ENCODE measurements at places on chromosomes 11 and 22.
A peak's percentile ranks its signal among the peaks of the same experiment; 100 is the strongest.

DNA sequence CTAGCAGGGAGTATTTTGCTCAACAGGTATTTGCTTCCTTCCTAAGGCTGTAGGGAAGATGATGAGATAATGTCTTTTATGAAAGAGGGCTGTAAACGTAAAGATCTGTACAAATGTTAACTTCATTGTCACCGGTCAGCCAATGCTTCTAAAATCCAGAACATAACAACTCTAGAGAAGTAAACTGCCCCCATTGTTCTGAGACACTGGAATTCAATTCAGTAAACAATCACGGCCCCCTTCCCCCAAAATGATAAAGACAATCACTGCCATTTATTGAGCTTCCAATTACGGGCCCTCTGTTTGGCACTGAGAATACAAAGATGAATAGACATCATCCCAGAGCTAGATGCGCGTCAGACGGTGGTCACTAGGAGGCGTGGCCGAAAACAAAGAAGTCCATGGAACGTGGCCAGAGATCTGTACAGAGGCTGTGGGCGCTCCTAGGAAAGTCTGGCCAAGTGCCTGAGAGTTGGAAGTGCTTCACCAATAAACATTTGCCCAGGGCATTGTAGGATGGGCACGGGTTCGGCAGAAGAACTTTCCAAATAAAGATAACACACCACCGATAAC, 576 bp downstream of the TMEM258 start:
- DNase-seq: peak; percentile 82

- DNase-seq: peak; percentile 88
Measured at GRCh38 chr11:66371627-66372415, at the start of gene SLC29A2. Gene SLC29A2 (minus strand): TSS chr11:66371760. CDS start chr11:66371591, 169 bp downstream.

DNA sequence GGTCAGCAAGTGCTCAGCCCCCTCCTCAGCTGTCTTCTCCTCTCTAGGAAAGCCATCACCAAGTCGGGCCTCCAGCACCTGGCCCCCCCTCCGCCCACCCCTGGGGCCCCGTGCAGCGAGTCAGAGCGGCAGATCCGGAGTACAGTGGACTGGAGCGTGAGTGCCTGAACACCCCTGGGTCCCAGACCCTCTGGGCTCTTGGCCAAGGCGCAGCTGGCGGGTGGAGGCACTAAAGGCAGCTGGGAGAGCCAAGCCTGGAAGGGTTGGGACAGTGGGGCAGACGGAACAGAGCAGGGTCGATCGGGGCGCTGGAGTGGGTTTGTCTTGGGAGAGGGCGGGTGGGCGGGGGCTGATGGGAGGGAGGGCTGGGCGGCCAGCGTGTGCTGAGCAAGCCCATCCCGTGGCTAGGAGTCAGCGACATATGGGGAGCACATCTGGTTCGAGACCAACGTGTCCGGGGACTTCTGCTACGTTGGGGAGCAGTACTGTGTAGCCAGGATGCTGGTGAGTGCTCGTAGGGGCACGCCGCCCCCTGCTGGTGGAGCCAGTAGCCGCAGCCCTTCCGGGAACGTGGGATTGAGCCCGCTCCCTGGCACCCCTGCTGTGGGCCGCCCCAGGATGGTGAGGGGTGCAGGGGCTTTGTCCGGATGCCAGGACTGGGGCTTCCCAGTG, 14.1 kb upstream of the MDK start:
- no peak for DNase-seq

GRCh38 chr11:17816232-17816931, 81.8 kb downstream of the KCNC1 start:
- peak; percentile 5 for DNase-seq

GRCh38 chr11:79421820-79422219, 19.0 kb downstream of the TENM4 start:
- no peak for DNase-seq

DNA sequence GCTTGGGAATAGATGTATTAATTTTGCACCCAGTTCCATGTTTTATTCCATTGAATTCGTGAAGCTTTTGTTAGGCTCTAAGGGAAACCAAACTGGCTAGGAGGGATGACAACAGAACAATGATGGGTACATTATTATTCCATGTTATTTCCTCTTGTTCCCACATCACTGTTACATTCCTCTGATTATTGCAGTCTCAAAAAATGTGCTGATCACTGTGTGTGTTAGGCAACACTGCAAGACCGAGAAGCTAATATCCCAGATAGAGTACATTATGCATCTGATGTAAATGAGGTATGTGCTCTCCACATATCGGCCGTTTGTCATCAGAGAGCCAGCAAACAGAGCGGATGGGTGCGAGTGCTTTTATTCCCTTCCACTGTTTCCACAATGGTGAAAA, 327.9 kb downstream of the SOX6 start:
- DNase-seq: no peak

GRCh38 chr11:44573333-44573732, 7.9 kb downstream of the CD82 start:
- DNase-seq: no peak

DNA sequence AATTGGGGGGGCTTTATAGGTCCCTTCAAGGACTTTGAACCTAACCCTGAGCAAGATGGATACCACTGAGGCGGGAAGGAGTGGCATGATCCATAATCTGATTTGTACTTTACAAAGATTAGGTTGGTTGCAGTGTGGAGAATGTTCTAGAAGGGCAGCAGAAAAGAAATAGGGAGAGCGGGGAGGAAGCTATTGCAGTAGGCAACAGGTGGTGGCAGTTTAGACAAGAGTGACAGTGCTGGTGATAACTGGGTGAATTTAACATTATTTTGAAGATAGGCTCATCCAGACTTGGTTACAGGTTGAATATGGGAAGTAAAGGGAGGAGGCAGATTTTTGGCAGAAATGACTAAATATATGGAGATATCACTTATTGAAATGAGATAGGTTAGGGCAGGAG, 179.9 kb upstream of the CADM1 start:
- no peak for DNase-seq

DNA sequence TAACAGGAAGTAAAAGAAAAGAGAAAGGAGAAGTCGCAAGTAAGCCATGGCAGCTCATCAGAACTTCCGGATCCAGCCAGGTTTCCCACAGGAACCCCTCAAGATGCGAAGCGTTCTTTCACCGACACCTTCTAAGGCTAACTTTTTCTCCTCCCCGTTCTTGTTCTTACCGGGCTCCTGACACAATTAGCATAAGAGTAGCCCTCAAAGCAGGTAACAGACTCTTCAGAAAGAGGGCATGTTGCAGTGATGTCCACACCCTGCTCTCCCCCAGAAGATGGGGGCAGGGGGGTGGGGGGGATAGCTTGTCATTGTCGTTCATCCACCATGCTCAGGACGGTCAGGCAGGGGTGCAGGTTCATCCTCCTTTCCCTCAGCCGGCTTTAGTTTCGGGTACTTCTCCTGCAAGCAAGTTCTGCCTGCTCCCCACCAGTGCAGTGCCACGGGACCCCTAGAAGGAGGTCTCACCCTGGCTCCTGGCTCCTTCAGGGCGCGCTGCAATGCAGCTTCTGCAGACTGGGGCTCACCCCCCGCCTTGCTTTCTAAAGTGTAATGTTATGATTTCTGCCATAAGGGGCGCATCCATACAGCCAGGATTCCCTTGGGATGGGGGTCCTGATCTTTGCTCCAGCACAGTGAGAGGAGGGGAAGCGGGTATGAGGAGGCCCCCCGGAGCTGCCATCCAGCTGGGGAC, 2.3 kb downstream of the OPCML start:
- DNase-seq: no peak

DNA sequence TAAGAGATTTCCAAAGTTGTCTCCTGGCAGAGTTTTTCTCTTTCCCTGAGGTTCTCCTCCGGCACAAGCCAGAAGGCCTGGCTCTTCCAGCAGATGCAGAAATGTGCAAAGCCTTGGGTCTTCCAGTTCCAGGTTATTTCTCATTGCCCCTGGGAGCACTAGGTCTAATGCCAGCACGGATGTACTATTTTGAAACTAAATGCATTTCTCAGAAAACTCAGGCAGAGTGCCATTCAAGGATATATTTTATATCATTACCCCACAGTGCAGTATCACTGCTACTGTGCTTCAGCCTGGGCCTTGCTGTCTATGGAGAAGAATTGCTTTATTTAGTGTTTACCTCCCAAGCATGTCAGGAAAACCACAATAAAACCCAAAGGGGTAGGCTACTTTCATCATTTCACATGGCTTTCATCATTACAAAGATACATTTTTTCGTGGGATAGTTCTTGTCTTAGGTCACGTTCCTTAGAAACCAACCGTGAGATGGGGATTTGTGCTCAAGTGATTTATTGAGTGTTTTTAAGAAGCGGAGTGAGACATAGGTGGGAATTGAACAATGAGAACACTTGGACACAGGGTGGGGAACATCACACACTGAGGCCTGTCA, 22.4 kb upstream of the FZD4 start:
- DNase-seq: no peak

GRCh38 chr11:95486466-95486865, 255.5 kb upstream of the SESN3 start:
- DNase-seq: no peak

DNA sequence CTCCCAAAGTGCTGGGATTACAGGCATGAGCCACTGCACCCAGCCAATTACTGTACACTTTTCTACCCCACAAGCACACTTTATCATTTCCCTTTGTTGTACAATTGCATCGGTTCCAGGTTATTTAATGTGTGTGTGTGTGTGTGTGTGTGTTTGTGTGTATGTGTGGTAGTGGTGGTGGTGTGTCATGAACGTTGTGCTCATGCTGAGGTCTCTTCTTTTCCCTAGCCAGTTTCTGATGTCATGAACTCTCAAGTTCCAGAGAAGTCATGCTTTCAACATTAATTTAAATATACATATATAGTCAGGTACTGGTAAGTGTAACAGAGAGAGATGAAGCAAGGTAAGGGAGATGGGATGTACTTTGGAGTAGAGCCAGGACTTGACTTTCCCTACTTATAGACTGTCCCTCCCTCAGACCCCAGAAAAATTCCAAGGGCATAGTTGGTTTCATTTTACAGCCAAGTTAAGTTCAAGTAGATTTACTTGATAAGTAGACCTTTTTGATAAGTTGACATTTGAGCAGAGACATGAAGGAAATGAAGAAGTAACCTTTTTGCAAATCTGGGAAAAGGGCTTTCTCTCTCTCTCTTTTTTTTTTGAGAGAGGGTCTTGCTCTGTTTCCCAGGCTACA, 42.7 kb downstream of the WEE1 start:
- DNase-seq: no peak

GRCh38 chr22:36289406-36289870, 36.5 kb downstream of the APOL1 start:
- DNase-seq: no peak

GRCh38 chr11:68148879-68149278, 27.7 kb upstream of the CHKA start:
- DNase-seq: no peak

- no peak for DNase-seq
Measured at GRCh38 chr11:30740091-30740490, 153.9 kb upstream of the MPPED2 start.

- no peak for DNase-seq
Measured at GRCh38 chr11:28833670-28834069, 725.5 kb downstream of the METTL15 start.

- DNase-seq: no peak
Measured at GRCh38 chr11:9849389-9849788, 185.5 kb downstream of the SWAP70 start.

- DNase-seq: no peak
Measured at GRCh38 chr22:17566776-17567175, 3.5 kb downstream of the SLC25A18 start.

DNA sequence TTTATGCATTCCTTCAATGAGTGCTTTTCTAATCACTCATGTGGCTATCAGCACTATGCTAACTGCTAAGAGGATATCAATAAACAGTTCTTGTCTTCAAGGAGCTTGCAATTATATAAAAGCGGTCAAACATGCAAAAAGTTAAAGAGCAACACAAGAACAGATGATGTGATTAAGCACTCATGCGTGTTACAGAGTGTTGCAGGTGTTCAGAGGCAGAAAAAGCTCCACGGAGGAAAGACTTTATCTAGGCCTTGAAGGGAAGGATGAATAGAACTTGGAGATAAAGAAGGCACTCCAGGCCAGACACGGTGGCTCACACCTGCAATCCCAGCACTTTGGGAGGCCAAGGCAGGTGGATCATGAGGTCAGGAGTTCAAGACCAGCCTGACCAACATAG, 13.6 kb downstream of the CD3E start:
- DNase-seq: no peak

DNA sequence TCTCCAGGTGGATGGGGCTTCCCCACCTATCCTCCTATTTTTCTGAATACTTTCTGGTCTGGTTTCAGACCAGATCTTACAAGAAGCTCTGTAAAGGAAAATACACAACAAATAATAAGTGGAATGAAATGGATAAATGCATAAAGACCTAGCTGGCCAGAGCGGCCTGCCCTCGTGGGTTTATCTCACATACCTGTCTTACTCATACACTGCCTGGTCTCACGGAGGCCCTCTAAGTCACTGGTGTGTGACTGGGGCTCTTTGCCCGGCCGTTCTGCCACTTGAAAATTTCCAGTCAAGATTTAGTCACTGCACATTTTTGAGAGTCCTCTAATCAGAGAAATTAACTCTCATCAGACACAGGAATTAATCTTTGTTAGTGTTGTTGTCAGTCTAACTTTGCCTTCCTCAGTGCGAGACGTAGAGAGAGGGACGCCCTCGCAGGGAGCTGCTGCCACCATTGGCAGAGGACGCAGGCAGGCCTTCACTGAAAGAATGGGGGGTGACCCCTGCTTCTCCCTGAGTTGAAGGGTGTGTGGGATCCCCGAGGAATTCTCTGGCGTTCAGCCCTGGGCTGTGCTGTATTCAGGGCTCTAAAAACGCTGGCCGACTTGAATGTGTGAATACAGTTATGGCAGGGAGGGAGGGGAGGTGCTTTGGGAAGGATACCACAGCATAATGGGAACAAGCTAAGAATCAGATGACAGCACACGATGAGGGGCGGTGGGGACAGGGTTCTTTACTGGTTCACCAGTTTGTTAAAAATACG, 46.3 kb upstream of the CADM1 start:
- DNase-seq: no peak

DNA sequence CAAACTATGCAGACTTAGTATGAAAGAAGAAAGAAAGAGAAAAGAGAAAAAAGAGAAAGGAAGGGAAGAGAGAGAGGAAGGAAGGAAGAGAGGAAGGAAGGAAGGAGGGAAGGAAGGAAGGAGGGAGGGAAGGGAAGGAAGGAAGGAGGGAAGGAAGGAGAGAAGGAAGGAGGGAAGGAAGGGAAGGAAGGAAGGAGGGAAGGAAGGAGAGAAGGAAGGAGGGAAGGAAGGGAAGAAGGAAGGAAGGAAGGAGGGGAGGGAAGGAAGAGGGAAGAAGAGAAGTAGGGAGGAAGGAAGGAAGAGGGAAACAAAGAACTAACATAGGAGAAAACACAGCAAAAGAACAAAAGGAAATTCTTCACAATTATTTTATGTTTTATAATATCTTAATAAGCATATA, 502.1 kb downstream of the SOX6 start:
- no peak for DNase-seq

Measured in T47D (cell line).